ENCODE measurements at places on chromosomes 7 and 10.

GRCh38 chr10:84693006-84693405, 364.6 kb downstream of the CCSER2 start:
- DNase-seq, result no peak

GRCh38 chr10:37269554-37270256, 144.3 kb downstream of the ANKRD30A start:
- DNase-seq, result no peak

- no peak for DNase-seq
Measured at GRCh38 chr10:132058111-132058745, 7.5 kb upstream of the JAKMIP3 start.

- DNase-seq, result no peak
Measured at GRCh38 chr7:101833799-101834198, 16.4 kb downstream of the CUX1 start.

GRCh38 chr7:140898786-140899536, 25.8 kb downstream of the BRAF start:
- no peak for DNase-seq

DNA sequence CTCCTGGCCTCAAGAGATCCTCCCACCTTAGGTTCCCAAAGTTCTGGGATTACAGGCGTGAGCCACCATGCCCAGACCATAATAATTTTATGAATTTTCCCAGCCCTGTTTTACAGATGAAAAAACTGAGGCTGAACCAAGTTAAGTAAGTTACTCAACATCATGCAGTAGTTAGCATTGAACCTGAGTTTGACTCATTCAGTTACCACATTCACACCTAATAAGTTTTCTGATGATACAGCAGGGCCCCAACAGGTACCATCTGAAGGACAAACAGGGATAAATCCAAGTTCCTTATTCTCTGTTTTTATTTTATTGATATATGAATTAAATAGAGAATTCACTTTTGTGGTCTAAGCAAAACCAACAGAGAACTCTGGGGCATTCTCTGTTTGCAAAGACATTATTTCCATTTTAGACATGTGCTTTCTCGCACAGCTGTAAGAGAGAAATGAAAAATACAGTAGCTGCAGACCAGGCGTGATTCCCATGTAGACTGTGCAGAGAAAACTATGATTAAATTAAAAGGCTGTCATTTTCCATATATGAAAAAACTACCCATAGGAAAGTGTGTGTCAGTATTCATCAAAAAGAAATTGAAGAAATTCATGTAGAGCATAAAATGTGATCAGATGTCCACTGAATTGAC, 26.6 kb downstream of the APBB1IP start:
- no peak for DNase-seq

DNA sequence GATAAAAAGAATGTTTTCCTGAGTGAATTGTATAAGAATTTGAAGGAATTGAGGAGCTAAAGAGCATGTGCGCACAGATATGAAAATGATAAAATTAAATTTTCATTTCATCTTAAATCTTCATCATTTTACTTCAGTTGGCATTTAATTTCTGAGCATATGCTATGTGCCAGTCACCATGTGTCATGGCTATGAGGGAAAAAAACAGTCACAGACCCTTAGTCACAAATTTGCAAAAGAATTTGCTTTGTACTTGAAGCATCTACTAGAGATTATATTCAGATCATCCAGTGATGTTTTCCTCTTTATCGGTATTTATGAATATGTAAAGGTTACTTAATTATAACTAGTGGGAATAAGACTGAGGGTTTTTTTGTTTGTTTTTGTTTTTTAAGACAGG, 29.8 kb downstream of the VCL start:
- DNase-seq, result no peak

GRCh38 chr7:55120501-55121198, 101.8 kb downstream of the EGFR start:
- no peak for DNase-seq

- DNase-seq, result peak; percentile 57
Measured at GRCh38 chr7:3559278-3559677, 258.2 kb downstream of the SDK1 start.

GRCh38 chr7:151001546-151001945, 10.7 kb downstream of the NOS3 start:
- no peak for DNase-seq

DNA sequence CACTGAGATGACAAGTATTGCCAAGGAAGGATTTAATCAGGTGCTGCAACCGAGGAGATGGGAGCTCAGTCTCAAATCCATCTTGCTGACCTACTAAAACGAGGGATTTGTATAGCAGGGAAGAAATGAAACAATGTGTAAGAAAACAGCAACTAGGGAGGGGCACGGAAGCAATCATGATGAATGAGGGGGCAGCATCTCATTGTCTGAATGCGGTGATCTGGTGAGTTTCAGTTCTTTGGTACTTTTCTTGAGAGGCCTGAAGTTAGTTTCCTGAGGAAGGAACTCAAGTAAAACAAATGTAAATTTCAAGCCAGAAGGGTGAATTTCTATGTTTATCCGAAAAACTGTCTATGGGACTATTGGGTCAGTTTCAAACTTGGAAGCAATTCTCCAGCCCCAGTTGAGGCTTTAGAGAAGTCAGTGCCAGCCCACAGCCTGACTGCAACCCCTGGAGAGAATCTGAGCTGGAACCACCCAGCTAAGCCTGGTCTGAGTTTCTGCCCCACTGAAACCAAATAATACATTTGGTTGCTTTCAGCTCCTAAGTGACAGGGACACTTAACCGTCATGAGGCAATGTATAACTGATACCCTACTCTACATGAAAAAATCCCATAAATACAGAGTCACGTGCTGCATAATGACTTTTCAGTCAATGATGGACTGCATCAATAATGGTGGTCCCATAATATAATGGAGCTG, 45.8 kb upstream of the TNS3 start:
- no peak for DNase-seq

- DNase-seq, result no peak
Measured at GRCh38 chr10:50937230-50937907, 51.9 kb upstream of the A1CF start.

- no peak for DNase-seq
Measured at GRCh38 chr10:127344346-127344745, 148.0 kb upstream of the INSYN2A start.

- DNase-seq, result no peak
Measured at GRCh38 chr10:120783867-120784266, 67.3 kb upstream of the WDR11 start.

DNA sequence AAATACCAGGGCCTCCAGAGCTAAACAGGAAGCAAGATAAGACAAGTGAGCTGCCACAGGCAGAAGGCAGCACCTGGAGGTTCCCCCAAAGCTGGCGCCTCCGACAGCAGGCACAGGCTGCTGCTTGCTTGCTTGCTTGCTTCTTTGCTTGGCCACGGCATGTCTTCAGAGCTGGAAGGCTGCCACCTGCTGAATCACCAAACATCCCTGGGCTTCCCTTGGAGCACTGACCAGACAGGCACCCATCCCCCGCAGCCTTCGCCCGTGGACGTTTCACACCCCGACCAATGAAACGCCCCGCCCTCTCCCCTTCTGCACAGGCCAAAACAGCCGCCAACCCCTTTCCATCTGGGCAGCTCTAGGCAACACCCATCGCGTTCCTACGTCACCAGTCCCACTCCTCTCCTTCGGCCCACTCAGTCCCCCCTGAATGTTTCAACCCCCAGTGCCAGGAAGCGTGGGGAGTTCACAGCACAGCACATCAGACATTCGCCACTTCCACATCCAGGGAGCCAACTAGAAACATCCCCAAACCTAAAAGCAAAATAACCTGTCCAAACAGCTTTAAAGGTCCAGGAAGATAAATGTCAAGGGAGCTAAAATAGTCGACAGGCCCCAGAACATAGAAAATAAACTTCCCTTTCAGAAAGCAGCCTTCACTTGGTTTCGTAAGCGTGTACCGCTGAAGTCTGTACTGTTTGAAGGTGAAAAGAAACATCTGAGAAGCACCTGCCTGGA, 1.6 kb downstream of the SGMS1 start:
- peak; percentile 75 for DNase-seq

GRCh38 chr7:131826960-131827359, 270.5 kb upstream of the PODXL start:
- DNase-seq, result no peak

- DNase-seq, result no peak
Measured at GRCh38 chr10:70885931-70886903, 2.1 kb downstream of the PCBD1 start.

GRCh38 chr10:125002047-125002422, 60.1 kb downstream of the ZRANB1 start:
- DNase-seq, result no peak

- no peak for DNase-seq
Measured at GRCh38 chr10:5620223-5620721, 46.1 kb downstream of the ASB13 start.

GRCh38 chr7:80087051-80087770, 47.4 kb upstream of the GNAI1 start:
- no peak for DNase-seq

GRCh38 chr10:80553436-80553835, 15.7 kb downstream of the SH2D4B start:
- DNase-seq, result no peak

DNA sequence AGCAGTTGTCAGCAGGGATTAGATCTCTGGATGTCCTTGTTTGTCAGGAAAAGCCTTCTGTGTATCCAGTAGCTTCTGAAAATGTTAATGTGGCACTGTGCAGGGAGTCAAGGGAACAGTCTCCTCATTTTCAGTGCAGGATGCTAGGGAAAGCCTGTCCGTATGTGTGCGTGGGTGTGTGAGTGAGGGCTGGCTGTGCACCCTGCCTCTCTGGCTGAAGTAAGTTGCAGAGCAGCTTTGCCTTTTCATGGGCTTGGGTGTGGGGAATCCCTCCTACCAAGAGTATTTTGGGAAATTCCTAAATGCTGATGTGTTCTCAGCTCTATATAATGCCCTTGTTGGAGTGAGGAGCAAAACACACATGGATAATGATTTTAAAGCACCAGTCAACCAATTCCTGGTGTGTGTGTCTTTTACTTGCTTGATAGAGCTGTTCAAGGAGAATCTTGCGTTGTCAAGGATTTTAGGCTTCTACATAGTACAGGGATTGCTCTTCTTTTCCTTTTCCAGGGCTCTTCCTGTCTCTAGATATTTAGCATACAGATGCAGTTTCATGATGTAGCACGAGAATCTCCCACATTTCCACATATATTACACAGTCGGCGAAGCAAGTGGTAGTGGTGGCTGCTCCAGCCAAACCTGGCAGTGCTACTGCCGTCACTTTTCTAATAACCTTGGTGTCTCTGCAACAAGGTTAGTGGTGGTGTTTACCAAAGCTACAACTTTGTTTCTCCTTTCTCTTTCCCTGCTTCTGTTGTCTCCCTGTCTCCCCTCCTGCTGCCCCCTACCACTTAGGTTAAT, 92.8 kb downstream of the MCU start:
- DNase-seq, result no peak

GRCh38 chr10:91742229-91742628, 56.0 kb upstream of the TNKS2 start:
- DNase-seq, result no peak

DNA sequence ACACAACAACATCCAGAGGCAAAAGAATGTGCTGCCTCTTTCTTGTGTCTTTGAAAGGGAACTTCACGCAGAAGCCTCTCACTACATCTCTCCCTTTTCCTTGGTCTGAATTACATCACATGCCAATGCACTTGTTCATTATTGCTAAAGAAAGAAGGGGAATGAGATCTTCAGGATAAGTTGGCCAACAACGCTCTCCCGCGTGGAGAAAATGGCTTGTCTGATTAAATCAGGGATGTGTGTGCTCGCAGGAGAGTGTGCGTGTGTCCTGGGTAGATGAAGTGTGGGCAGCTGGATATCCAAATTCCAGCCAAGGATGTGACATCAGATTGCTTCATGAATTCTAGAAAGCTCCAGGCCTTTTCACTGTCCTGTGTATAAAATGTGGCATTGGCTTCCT, 541.6 kb upstream of the FZD8 start:
- DNase-seq, result no peak

GRCh38 chr10:69479240-69480067, 28.2 kb downstream of the TSPAN15 start:
- DNase-seq, result peak; percentile 59

GRCh38 chr7:138835087-138835486, 37.1 kb upstream of the ATP6V0A4 start:
- DNase-seq, result no peak

- peak; percentile 71 for DNase-seq
Measured at GRCh38 chr10:625333-625696, 64.2 kb downstream of the DIP2C start.

- no peak for DNase-seq
Measured at GRCh38 chr7:17134786-17135185, 163.7 kb upstream of the AHR start.

GRCh38 chr7:81669476-81670105, 100.3 kb downstream of the HGF start:
- no peak for DNase-seq

DNA sequence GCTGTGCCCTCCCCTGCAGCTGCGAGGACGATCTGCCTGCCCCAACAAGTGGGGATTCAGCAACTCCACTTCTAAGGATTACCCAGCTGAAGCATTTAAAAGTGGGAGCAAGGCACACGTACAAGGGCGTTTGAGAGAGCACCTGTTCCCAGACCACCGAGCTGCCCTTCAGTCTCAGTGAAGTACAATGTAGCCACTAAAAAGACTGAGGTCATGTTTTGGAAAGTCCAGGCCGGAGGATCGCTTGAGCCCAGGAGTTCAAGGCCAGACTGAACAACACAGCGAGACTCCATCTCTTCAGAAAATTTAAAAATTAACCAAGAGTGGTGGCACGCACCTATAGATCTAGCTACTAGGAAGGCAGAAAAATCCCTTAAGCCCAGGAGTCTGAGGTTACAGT, 14.7 kb downstream of the NOS3 start:
- DNase-seq, result no peak

- DNase-seq, result no peak
Measured at GRCh38 chr10:132392811-132393694, 3.9 kb upstream of the PWWP2B start.

GRCh38 chr10:78844960-78845607, 223.7 kb upstream of the ZMIZ1 start:
- DNase-seq, result no peak

GRCh38 chr10:131947631-131948347, 33.9 kb downstream of the BNIP3 start:
- no peak for DNase-seq

- DNase-seq, result no peak
Measured at GRCh38 chr10:98154076-98154475, 19.6 kb downstream of the R3HCC1L start.

GRCh38 chr10:1372212-1372611, 316.0 kb downstream of the WDR37 start:
- DNase-seq, result no peak

DNA sequence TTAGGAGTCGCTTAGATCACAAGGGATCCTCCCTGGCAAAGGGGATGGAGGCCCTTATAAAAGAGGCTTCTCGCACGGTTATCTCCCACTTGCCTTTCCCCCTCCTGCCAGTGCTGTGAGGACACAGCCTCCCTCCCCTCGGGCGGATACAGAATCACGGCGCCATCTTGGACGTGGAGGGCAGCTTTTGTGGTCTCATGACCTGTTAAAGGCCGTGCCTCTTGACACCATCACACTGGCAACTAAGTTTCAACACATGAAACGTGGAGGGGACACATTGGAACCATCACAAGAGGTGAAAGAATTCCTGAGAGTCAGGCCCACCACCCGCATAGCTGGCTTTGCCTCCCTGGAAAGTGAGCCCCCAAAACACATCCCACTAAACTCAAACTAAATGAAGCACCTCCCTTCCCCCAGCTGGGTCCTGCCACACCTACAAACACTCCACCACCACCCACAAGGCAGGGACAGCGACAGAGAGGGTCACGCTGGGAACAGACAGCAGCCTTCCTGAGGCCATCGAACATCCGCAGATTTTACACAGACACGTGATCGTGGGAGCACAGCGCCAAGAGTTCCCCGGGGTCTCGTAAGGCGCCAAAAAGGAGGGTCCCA, 110.6 kb downstream of the TCERG1L start:
- no peak for DNase-seq
